Sciatic nerve (tissue), 2 donors: ENCODE measurements at places on chromosomes 11 and 22. TPM values are rescaled to one million over a fixed set of nuclear protein-coding genes. Genes with fewer than 3 reads are reported as not detected.
A peak's percentile ranks its signal among the peaks of the same experiment; 100 is the strongest.

The OR8G5 gene
- not detected for total RNA-seq

The GGTLC3 gene
- total RNA-seq: not detected

The MAPK8IP2 gene
- total RNA-seq: 2.4 TPM

The HARBI1 gene
- total RNA-seq: 4.3 TPM

The CD3G gene
- total RNA-seq: 1.2 TPM

The DBX1 gene
- not detected for total RNA-seq

The C11orf16 gene
- total RNA-seq: not detected

The C22orf15 gene
- 0.49 TPM for total RNA-seq

DNA sequence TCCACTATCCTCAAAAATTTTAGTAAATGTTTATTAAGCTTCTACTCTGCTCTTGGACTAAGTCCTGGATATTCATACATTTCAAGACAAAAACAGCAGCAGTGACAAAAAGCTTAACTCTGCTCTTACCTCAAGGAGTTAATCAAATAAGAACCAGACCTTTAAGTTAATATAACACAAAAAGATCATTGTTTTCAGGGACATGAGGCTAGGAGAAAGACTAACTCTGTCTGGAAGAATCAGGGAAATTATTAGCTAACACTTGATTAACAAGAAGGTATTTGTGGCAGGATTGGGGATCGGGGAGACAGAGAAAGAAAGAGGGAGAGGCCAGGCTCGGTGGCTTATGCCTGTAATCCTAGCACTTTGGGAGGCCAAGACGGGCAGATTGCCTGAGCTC is 74.4 kb downstream of the PPP2R1B start:
- no peak for DNase-seq

DNA sequence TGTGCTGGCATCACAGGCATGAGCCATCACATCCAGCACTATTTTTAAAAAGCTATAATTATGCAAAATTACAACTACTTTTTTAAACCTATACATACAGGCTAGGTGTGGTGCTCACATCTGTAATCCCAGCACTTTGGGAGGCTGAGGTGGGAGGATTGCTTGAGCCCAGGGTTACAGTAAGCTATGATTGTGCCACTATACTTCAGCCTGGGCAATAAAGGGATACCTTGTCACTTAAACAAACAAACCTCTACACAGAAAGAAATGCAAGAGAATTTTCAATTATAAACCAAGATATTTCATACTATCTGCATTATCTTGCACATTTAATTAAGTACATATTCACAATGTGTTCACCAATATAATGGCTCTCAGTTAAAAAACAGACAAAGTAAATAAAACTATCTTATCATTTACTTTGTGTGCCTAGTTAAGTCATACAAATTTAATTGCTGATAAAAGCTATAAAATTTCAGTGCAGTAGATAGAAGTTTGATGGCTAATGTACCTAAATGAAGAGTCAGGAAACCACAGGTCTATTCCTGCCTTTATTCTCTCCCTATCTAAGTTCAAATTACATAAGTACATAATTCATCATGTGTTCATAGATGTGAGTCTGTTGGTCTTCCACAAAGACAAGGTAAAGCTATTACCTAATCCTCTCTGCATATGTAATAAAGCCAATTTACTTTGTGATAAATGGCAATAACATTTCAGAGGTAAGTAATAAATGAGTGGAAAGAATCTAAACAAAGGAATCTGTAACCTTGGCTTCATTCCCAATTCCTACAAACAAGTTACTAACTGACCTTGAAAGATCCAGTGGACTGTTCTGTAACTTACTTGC is 9.0 kb upstream of the RDX start:
- DNase-seq: no peak

DNA sequence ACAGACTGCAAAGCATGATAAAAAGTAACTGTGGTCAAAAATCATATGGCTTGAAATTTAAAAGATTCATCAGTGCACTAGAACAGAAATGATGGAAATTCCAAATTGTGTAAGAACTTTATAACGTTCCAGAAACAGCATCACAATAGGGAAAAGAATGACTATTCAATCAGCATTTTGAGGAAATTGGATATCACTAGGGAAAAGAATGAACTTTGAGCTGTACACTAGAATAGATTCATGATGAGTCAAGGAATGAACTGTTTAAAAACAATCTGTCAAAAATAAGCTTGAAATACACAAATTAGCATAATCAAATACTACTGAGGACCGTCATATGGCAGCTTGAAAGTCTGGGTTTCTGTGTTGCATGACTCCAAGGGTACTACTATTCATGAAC is 20.5 kb upstream of the HEPHL1 start:
- DNase-seq: no peak

GRCh38 chr22:30506507-30506968 is 1.0 kb upstream of the SEC14L4 start:
- DNase-seq: no peak

- peak; percentile 36 for DNase-seq
Measured at GRCh38 chr11:69213316-69213715, 57.6 kb downstream of the SMIM38 start.

- DNase-seq: no peak
Measured at GRCh38 chr11:65055538-65055937, 2.8 kb downstream of the NAALADL1 start.

DNA sequence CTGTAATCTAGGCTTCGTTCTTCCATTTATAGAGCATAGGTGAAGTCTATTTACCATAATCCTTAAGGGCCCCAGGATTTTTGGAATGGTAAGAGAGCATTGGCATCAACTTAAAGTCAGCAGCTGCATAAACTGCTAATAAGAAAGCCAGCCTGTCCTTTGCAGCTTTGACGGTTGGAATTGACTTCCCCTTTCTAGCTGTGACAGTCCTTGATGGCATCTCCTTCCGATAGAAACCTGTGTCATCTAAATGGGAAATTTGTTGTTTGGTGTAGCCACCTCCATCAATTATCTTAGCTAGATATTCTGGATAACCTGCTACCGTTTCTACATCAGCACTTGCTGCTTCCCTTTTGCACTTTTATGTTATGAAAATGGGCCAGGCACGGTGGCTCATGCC is 58.0 kb upstream of the GLYATL1B start:
- no peak for DNase-seq

DNA sequence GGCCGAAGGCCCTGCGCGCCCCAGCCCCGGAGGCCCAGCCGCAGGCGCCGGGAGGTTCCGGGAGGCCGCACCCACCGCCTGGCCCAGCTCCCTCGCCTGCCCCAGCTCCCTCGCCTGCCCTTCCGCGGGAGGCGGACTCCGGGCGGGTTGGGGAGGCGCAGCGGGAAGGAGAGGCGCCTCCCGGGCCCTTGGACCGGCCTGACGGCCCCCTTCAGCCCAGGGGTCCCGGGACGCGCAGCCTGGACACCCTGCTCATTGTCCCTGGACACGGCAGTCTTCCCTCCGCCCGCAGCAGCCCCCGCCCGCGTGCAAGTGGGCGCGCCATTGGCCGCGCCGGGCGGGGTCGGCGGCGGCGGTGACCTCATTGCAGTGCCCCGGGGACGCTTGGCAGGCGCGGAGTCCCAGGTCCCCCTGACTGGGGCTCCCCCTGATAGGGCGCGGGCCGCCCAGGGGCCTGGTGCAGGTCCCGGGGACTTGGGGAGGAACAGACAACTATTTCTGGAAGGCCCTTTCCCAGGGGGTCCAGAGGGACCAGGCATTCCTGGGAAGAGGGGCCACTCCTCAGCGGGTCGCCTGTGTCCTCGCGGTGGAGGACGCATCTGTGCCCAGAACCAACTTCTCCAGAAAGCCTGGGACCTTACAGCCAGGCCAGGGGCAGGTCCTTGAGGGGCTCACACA is 501 bp downstream of the CD151 start:
- no peak for DNase-seq

- no peak for DNase-seq
Measured at GRCh38 chr11:76735841-76736240, 47.3 kb upstream of the TSKU start.

GRCh38 chr22:46484861-46485595 is 52.4 kb downstream of the CELSR1 start:
- DNase-seq: no peak

DNA sequence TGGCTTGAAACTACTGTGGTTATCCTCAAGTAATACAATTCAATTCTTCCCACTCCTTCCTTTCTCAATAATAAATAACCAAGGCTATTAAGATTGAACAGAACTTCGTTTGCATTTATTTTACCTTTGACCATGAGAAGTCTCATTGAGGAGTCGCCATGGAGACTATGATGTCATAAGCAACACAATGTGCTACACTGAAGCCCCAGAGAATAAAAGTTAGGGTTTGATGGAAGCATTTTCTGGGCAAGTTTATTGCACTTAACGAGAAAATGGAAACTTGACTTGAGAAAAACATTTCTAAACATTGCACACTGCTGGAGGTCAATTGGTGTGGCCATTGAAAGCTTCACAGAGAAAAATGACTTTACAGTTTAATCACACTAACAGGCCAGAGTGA is 121.5 kb downstream of the FAM76B start:
- DNase-seq: no peak

DNA sequence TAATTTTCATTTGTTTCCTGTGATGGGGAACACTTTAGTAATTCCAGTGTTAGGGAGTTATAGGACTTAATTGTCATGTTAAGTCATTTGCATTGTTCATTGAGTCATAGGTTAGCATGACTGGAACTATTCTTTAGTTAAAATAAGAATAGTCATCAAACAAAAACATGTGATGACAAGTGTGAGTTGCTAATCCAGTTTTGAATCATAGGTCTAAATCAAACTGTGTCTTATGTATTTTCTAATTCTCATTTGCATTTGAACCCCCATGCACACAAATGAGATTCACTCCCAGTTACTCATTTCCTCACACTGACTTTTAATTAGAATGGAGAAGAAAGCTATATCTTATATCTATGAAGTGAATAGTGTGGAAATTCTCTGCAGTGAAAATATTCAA is 405.6 kb downstream of the LRRC4C start:
- DNase-seq: no peak

DNA sequence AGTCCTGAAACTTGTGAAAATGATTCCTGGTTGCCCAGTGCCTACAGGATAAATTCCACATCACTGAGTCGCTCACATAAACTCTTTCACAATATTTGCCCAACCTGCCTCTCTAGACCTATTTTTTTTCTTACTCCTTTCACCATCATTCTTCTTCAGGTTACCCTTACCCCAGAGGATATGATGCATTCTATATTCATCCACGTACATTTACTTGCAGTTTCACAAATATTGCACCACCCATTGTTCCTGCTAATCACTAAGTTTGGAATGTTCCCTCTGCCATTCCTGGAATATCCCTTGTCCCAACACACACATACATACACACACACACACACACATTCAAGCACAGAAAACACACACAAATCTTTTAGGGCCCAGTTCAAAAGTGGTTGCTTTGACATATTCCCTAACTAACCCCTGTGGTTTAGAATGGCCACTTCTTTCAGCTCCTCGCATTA is 379.5 kb downstream of the ETS1 start:
- DNase-seq: no peak

- peak; percentile 81 for DNase-seq
Measured at GRCh38 chr11:65560555-65561418, 2.6 kb upstream of the LTBP3 start.

GRCh38 chr22:36808721-36809344 is 8.0 kb downstream of the PVALB start:
- DNase-seq: no peak
